NCI-H2029 (cell line): ENCODE measurements at places on chromosomes 7 and 10.

- no peak for DNase-seq
Observed at GRCh38 chr7:158495786-158496185, 91.8 kb downstream of the PTPRN2 start.

- no peak for DNase-seq
Observed at GRCh38 chr10:11824825-11825224, 1.7 kb downstream of the PROSER2 start.

DNA sequence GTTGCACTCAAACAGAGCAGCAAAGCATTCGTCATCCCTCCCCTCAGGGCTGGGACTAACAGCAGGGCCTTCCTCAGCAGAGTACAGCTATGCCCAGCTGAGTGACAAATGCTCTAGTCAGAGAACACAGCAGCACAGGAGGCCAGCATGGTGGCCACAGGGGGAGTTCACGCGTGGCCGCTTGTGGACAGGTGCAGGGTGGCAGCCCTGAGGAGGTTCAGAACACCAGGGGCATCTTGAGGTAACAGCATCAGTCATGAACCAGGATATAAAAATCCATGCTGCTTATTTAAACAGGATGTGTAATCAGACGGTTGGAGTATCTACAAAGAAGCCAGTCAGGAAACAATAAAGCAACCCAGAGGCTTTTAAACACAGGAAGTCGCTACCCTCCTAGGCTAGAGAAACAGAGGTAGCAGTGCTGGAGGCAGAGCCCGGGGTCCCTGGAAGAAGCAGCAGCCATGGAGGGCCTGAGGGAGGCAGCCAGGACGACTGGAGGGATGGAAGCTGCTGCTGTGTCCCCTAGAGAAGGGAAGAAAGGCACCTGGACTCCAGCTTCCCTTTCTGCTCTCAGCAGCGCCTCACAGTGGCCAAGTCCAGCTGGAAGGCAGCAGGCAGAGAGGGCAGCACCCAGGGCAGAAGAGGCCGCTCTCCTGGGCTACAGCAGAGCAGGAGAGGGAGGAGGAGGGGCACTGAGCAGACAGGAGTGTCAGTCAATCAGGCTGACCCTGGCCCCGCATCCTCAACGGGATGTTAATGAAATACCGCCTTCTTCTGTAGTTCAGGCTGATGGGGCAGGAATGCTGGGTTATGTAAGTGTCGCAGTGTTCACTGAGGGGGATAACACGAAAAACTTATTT is 70.8 kb upstream of the UCN3 start:
- DNase-seq = peak; percentile 48

DNA sequence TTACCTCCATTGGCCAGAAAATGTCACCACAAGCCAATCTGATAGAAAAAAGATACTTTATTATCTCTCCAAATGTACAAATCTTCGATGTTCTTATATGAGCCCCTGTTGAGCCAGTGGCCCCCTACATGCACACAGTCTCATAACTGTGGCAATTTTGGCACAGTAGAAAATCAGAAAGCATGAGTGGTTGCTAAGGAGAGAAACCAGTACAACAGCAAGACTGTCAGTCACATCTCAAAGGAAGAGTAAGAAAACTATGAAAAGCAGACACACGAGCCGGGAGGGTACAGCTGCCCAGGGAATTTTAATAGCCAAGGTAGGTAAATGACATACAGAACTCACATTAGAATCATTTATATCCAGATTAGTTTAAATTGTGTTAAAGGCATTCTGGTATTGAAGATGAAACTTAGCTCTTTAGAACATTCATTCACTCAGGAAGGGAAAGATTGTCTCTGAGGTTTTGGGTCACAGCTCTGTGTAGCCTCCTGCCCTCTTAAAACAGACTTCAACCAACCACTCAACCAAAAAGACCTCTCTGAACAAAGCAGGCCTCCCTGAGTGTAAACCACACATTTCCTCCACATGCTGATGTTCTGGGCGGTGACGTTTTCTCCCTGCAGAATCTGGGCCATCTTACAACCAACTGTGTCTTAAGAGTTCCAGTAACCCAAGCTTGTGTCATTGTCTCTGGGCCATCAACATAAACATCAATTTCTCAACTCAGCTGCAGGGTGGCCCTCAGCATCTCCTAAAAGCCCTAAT is 80.8 kb upstream of the ADAM12 start:
- no peak for DNase-seq

DNA sequence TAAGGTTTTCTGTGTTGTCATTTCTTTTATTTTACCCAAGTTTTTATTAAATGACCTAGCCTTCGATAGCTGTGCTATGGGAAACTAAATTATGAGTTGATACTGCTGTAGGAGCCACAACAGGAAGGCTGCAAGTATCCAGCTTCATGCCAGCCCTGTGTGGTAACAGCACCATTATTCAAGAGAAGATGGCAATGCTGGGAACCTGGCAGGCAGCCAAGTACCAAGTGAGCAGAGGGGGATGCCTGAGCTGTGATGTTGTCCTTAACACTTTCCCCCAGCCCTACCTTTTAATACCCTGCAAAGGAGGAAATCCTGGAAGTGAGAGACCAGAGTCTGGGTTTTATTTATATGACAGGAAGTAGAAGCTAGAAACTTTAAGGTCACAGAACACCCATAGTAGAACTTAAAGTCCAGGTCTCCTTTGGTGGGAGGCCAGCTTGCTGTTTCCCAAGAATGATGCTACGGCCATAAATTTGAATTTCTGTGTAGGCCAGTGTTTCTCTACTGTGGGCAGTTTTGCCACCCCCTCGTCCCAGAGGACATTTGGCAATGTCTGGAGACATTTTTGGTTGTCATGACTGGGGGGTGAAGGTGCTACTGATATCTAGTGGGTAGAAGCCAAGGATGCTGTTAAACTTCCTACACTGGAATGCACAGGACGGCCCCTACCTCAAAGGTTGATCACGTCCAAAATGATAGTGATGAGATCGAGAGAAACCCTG is 9.2 kb upstream of the ATXN7L1 start:
- DNase-seq = peak; percentile 40

GRCh38 chr10:71280216-71280615 is 38.8 kb upstream of the SLC29A3 start:
- DNase-seq = no peak

GRCh38 chr7:101906291-101907240 is 89.1 kb downstream of the CUX1 start:
- DNase-seq = no peak

DNA sequence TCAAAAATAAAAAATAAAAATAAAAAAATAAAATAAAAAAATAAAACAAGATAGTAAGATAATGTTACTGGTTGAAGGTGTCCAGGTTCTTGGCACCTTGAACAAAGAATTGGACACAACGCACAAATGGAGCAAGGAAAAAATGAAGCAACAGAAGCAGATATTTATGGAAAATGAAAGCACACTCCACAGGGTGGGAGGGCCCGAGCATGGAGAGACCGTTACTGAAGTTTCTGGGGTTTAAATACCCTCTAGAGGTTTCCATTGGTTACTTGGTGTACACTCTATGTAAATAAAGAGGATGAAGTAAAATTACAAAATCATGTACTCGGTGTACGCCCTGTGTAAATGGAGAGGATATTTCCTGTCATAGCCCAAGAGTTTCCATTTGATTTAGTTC is 15.7 kb upstream of the PFKP start:
- DNase-seq = no peak

DNA sequence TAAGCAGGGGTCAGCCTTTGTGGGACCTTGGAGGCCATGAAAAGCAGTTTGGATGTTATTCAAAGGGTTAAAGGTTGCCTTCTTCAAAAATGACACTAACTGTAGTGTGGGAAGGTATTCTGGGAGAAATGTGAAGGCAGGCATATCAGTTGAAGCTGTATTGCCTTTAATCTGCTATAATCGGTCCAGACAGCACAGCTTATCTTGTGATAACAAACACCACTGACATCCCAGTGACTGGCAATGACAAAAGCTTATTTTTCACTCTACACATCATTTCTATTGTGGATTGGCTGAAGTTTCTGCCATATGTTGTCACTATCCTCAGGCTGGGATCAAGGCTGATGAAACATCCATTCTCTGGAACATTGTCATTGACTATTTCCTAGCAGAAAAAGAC is 1149.2 kb downstream of the GRM8 start:
- no peak for DNase-seq

DNA sequence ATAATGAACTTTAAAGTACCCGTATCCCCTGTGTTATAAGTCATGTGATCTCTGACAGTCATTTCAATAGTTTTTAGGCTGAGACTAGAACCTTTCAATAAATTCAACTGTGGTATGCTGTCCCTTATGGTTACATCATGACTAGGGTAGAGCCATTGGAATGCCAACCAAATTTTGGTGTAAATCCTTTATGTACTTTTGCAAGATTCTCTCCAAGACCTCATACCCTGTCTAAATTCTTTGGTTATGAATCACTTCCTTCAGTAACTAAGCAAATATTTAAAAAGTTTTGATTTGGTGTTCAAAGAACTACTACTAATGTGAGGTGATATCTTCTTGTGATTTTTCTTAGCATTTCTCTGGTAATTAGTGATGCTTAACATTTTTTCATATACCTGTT is 20.8 kb upstream of the OR6B1 start:
- DNase-seq = no peak

DNA sequence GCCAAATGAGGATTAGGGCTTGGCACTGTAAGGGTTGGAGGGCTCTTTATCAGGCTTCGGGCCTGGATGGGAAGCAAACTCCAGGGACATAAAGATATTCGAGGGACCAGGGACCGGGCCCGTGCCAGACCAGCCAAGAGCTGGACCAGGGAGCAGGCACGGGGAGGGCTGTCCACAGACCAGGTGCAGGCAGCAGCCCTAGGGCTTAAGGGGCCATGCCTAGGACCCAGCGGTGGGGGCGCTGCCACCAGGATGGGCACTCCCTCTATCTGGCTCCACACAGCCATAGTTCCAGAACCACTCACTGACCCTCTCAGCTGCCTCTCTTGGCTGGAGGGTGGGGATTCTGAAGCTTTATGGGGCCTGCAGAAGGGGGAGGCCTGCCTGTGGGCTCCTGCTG is 32.9 kb downstream of the FAM241B start:
- no peak for DNase-seq

DNA sequence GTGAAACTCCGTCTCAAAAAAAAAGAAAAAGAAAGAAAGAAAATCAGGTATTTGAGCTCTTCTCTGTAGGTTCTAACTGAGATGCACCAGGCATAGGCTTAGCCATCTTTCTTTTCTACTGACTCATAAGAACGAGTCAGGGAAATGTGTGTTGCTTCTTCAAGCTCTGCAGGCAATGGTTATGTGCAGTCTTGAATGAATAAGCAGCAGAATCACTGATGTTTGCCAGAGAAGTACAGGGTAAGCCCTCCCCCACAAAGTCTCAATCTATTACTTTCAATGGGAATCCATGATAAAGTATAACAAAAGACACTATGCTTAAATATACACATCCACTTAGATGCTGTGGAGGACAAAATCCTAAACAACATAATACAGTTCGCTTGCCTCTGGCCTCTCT is 239.2 kb downstream of the PARD3 start:
- DNase-seq = no peak

DNA sequence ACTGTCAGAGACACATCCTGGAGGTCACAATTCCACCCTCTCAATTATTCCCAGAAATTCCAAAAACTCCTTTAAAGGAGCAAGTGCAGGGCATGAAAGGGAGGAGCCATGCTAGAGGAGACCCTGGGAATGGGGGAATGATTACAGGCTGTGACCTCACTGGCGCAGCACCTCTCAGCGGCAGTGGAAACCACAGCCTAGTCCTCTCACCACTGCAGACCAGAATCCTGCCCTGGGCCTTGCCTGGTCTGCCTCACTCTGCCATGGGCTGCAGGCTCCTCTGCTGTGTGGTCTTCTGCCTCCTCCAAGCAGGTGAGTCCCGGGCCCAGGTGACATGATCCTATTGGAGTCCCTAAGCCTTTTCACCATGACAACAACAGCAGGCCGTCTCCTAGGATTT is 50.5 kb upstream of the PRSS58 start:
- no peak for DNase-seq

DNA sequence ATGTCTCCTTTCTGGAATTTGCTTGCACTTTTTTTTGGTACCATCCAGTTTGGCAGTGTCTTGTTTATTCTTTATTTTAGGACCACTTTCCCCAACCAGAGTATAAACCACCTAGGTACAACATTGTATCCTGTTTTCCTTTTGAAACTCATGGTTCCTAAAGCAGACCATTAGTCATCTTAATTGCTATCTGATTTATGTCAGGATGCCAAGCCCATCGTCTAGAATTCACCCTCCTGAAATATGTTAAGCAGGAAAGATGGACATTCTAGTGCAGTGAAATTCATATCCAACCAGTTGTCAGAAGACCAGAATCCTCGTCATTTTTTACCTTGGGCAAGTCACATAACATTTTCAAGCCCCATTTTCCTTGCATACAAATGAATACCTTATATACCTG is 223.6 kb upstream of the KMT2E start:
- DNase-seq = no peak

DNA sequence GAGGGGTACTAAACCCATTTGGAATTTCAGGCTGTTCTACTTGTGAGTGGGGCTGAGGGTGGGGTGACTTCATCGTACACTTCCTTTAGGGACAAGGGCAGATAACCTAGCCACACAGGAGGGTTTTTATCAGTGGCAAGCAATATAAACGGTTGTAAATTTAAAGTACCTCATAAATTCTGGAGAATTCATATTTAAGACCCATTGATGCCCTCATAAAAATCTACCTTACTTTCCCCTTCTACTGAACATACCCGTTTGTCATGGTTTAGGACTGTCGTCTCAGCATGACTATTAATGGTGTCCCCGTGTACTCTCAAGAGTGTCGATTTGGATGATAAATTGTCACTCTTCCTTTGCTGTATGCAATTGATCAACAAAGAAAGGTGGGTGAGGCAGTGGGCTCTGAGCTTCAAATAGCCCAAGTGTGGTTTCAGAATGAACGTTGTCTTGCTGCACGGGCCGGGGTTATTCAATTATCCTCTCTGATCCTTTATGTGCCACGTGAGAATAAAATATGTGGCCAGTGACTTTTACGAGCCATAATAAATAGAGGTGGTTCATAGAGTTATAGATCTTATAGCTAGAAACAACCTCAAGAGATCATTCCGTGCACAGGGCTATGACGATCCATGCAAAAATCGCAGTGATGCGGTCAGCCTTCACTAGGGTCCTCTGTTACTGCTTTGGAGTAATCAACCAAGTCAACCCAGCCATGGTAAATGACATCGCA is 82.2 kb downstream of the FAM107B start:
- no peak for DNase-seq

GRCh38 chr7:135966341-135967043 is 10.7 kb downstream of the MTPN start:
- DNase-seq = no peak

DNA sequence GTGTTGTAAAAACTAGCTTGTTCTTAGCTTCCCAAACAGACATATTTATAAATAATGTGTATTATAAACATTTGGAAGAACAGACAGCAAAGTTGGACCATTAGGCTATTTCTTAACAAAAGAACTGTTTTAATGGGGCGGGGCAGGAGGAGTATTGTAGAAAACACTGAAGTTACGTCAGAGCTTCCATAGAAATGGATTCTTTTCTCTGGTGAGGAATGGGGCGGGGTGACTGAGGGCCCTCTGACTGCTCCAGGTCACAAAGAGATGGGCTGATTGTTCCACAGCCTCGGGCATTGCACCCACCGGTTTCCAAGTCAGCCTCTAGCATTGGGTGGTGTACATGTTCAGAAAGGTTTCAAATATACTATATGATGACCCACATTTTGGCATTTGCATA is 36.8 kb upstream of the ADAM12 start:
- DNase-seq = no peak

GRCh38 chr10:29229258-29229705 is 59.6 kb upstream of the LYZL1 start:
- DNase-seq = no peak

GRCh38 chr7:240887-241421 is 48.6 kb downstream of the FAM20C start:
- no peak for DNase-seq
